ENCODE measurements at places on chromosomes 1 and 21.

DNA sequence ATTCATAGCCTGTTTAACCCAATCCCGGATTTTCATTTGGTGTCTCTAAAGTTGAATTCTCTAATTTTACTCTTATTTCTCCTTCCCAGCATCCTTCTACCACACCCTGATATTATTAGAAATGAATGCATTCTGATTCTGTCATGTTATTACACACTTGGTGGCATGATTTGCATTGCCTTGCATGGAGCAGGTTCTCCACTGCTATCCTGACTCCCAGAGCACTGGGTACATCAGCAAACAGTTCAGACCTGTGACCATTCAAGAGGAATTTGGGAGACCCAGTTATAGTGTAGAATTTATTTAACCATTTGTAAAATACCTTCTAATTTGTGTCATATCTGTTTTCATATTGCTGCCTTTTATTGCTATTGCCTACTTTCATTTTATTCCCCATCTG lies 2.6 kb downstream of the LRRC8B start:
- DNase-seq: no peak

GRCh38 chr1:234600418-234601281 lies 9.3 kb downstream of the IRF2BP2 start:
- DNase-seq: peak; percentile 46

DNA sequence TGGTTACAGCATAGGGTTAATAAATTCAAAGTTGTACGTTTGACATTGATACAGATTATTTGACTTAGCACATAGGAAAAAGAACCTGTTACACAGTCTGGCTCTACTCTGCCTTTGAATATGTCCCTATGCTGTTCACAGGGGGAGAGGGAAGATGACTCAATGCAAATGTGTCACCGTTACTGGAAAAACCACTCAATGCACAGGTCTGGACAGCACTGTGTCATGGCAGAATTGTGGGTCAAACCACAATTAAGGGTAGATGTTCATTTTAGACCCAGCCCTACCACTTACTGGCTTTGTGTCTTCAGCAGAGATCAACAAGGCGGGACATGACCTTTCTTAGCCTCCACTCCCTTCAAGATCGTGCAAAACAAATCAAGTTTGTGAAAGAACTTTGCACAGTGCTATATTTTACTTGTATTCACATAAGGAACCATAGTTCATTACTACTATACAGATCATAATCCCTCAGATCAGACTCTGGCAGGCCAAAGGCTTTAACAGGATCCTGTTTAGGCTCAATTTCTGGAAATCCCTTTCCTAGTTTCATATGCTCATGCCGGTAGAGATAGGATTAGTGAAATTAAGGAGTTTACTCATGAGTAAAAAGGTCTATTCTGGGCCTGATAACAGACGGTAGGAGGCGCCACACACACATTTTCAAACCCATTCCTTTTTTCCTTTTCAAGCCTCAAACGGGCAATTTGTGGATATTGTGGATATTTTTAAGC lies 22.1 kb downstream of the EIF2D start:
- DNase-seq: peak; percentile 79

- no peak for DNase-seq
These were observed 212.6 kb downstream of the BARHL2 start for GRCh38 chr1:90504509-90504908.

- DNase-seq: peak; percentile 30
These were observed 13.9 kb upstream of the LY9 start for GRCh38 chr1:160781914-160782689.

GRCh38 chr1:94434365-94435045 lies 16.3 kb downstream of the ABCD3 start:
- DNase-seq: no peak

GRCh38 chr1:46617108-46617800 lies 643 bp upstream of the MOB3C start:
- no peak for DNase-seq

DNA sequence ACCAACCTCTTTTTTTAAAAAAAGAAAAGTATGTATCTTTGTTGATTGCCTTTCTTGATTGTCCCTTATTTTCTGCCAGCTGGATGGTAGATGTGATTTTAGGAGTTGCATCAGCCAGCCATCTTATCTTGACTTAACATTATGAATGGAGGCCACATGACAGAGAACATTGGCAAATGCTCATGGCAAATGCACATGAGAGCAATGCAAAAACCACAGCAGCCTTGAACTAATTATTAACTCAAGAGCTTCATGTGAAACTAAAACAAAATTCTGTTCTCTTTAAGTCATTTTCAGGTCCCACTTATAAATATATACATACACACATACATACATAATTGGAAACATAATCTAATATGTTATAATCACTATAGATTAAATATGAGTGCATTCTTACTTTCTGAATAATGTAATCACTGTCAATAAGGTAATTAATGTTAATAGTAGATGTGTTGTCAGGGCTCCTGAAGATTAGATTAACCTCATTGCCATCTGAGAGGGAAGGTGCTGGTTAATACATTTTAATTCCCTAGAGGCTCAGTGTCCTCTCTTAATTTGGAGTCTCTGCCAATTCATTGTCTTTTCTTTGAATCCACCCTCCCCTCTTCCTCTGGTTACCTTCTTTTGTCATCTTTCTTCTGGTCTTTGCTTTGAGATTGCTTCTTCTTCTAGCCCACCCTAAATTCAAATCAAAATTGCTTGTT lies 962.2 kb downstream of the ADGRL2 start:
- no peak for DNase-seq

DNA sequence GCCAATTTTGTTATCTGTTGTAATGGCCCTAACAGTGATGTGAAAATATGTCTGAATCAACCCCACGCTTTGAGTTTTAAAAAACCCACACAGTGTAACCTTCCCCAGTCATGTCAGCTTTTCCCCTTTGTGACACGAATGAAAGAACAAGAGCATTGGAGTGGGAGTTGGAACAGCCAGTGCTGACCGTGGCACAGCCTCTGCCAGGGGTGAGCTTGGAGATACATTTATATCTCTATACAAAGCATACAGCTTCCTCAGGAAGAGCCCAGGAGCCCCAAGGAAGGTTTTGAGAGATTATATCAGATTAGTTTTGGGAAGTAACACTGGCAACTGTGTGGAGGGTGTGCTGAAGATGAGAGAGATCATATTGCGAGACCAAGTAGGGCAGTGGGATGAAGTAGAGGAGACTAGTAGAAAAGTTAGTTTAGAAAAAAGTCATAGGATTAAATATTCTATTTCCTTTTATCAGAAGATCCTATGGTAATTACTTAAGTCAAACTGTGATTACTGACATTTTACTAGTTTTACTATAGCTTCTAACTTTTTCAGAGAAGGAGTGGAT lies 15.9 kb downstream of the LRRC8B start:
- DNase-seq: no peak

GRCh38 chr1:153428073-153428638 lies 11.8 kb downstream of the S100A7A start:
- no peak for DNase-seq

GRCh38 chr1:27604579-27605299 lies 795 bp upstream of the AHDC1 start:
- DNase-seq: no peak

- DNase-seq: no peak
These were observed 23.3 kb upstream of the TNNI1 start for GRCh38 chr1:201444792-201445191.

GRCh38 chr1:17348593-17349234 lies 23.3 kb upstream of the PADI6 start:
- no peak for DNase-seq

- no peak for DNase-seq
These were observed 5.0 kb downstream of the WNT3A start for GRCh38 chr1:228011721-228012311.

- DNase-seq: no peak
These were observed 303.3 kb upstream of the ESRRG start for GRCh38 chr1:217026531-217026930.

GRCh38 chr1:38474738-38475623 lies 384.6 kb downstream of the RRAGC start:
- DNase-seq: no peak

- DNase-seq: no peak
These were observed 1.1 kb downstream of the USP48 start for GRCh38 chr1:21781815-21782348.

GRCh38 chr1:47803815-47804501 lies 193.2 kb downstream of the TRABD2B start:
- no peak for DNase-seq

GRCh38 chr1:241600496-241600901 lies 39.7 kb downstream of the CHML start:
- DNase-seq: no peak

DNA sequence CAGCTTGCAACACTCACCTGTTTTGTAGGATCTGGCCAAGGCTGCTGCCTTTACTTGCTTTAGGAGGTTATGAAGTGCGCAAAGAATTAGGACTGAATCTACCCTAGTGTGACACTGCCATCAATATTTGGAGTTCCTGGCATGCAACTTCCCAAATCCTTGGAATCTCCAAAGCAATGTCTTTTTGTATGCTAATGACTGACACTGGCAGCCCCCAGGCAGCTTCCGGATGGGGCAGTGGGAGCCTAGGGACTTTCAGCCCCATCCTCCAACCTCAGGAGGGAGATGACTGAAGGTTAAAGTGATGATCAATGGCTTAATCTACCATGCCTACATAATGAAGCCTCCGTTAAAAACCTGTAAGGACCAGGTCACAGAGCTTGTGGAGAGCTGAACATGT lies 5.5 kb downstream of the RCC2 start:
- no peak for DNase-seq

DNA sequence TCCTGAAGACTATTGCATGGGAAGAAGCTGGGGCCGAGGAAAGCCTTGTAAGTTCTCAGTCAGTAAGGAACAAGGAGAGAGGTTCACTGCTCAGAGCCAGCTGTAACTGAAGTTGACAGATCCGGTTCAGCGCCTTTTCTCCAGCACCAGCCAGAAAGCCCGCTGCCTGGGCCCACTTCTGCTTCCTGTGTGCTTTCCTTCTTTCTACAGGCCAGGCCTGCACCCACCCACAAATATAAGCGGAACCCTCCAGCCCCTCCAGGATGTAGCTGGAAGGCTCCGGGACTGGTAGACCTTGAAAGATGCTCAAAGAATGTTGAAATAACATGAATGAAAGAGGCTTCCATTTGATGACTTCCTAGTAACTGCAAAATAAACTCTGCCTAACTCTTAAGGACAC lies 38.8 kb downstream of the PARP1 start:
- no peak for DNase-seq

DNA sequence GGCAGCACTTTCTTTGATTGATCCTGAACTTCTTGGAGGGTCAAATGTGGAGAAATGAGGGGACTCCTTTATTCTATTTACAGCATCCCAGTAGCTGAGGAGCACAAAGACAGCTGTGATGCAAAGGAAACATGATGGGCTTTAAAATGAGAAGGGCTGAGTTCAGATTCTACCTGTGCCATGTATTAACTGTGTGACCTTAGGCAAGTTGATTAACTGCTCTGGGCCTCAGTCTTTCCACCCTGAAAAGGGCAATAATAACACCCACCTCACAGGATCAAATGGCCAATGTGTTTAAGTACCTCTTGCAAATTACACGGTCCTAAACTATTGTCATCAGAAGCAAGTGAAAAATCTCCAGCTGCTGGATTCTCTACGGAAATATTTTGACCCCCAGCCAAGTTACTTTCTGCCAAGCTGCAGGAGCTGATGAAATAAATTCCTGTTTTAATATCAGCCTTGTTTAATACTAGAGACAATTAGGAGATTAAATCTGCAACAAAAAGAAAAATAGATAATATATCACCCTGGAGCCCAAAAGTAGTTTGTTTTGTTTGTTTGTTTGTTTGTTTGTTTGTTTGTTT lies 15.7 kb downstream of the TMEM81 start:
- no peak for DNase-seq

GRCh38 chr1:18013216-18013615 lies 94.4 kb upstream of the IGSF21 start:
- no peak for DNase-seq

DNA sequence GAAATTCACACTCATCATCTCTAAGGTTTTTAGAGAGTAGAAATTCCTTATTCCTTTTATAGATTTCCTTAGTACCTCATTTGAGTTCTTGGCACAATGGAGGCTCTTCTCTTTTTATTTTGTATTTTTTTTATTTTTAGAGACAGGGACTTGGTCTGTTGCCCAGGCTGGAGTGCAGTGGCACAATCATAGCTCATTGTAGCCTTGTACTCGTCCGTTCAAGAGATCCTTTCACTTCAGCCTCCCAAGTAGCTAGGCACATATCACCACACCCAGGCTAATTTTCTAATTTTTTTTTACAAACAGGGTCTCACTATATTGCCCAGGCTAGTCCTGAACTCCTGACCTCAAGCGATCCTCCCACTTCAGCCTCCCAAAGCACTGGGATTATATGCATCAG lies 29.6 kb downstream of the RGL1 start:
- DNase-seq: no peak

DNA sequence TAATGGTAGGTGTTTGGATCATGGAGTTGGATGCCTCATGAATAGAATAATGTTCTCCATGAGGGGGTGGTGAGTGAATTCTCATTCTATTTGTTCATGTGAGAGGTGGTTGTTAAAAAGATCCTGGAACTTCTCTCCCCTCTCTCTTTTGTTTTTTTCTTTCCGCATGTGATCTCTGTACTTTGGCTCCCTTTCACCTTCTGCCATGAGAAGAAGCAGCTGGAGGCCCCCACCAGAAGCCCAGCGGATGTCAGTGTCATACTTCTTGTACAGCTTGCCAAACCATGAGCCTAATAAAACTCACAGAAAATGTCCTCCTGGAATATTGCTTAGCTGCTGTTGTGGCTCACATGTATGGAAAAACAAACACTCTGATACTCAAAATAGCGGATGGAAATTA lies 1212.3 kb upstream of the NCAM2 start:
- no peak for DNase-seq
